ENCODE measurements at places on chromosomes 2 and 18. TPM values are rescaled to one million over a fixed set of nuclear protein-coding genes. Genes with fewer than 3 reads are reported as not detected.

L3MBTL4 gene
- not detected for total RNA-seq

IL1F10 gene
- not detected for total RNA-seq

VSNL1 gene
- not detected for total RNA-seq

ATOH8 gene
- total RNA-seq = 5.3 TPM

FKBP7 gene
- 13.5 TPM for total RNA-seq

CXCR1 gene
- total RNA-seq = not detected

KLHL29 gene
- 3.7 TPM for total RNA-seq

PCARE gene
- not detected for total RNA-seq

CRYBA2 gene
- not detected for total RNA-seq

FSHR gene
- not detected for total RNA-seq

TXNDC2 gene
- total RNA-seq = 0.10 TPM

SP140 gene
- total RNA-seq = 0.45 TPM

SLC11A1 gene
- total RNA-seq = 0.15 TPM

SPP2 gene
- not detected for total RNA-seq

DPP4 gene
- total RNA-seq = 0.36 TPM

COL6A3 gene
- total RNA-seq = 0.07 TPM

MROH2A gene
- not detected for total RNA-seq

TOGARAM2 gene
- 0.23 TPM for total RNA-seq
